ENCODE measurements at places on chromosomes 13 and 19. TPM values are rescaled to one million over a fixed set of nuclear protein-coding genes. Genes with fewer than 3 reads are reported as not detected.

DNA sequence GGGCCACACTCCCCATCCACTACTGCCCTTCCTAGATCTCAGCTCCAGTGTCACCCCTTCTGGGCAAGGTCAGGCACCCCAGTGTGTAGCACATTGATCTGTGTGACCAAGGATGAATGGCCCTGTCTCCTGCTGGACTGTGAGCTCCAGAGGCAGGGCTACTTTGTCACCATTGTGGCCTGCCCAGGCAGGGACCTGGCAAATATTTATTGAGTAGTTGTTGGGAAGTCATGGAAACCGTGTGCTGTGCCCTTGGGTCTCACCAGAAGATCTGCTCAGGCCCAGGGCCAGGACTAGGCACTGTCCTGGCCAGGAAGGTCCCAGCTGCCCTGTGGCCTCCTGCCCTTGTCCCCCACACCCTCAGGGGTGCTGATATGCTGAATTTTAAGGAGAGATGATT, 10.5 kb downstream of the NACC1 start:
- no peak overlapping the region for H3K4me3 ChIP-seq
- H3K27me3 ChIP-seq = no peaks in the 10 kb centered on the region
- no peaks in the 10 kb centered on the region for H3K36me3 ChIP-seq
- no peak for DNase-seq
- H3K4me1 ChIP-seq = no peaks in the 10 kb centered on the region

Gene LMTK3
- 0.47 TPM for total RNA-seq

GRCh38 chr19:33159893-33160292, 28.0 kb downstream of the WDR88 start:
- H3K27me3 ChIP-seq = no peaks in the 10 kb centered on the region
- no peak for DNase-seq
- no peak overlapping the region for H3K4me3 ChIP-seq
- no peak overlapping the region for H3K27ac ChIP-seq
- no peaks in the 10 kb centered on the region for H3K36me3 ChIP-seq

DNA sequence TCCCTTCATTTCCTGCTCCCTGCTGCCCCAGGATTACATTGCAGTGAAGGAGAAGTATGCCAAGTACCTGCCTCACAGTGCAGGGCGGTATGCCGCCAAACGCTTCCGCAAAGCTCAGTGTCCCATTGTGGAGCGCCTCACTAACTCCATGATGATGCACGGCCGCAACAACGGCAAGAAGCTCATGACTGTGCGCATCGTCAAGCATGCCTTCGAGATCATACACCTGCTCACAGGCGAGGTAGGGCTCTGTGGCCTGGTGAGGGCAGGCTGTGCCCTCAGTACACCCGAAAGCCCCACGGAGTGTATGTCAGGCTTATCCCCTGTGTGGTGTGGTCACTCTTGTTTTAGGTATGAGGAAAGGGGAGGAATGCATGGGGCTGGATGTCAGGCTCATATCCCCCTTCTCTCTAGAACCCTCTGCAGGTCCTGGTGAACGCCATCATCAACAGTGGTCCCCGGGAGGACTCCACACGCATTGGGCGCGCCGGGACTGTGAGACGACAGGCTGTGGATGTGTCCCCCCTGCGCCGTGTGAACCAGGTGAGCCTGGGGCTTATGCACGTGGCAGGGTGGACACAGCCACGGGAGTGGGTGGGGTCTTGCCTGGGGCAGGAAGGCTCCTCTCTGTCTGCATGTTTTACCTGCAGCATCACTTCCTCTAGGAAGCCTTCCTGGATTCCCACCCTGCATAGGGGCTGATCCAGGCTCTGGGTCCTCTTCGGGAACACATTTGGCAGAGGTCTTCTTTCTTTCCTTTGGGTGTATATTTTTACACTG, 2.3 kb upstream of the RNF225 start:
- no peak for DNase-seq
- peaks cover 8% of the 10 kb centered on the region for H3K4me1 ChIP-seq
- peaks cover 5% of the 10 kb centered on the region for H3K27me3 ChIP-seq
- no peak overlapping the region for H3K27ac ChIP-seq
- no peaks in the 10 kb centered on the region for H3K36me3 ChIP-seq

Gene CLC
- total RNA-seq = not detected

Gene PGLYRP2
- not detected for total RNA-seq
